HT-29 (cell line): ENCODE measurements at places on chromosomes 2 and 18.
A peak's percentile ranks its signal among the peaks of the same experiment; 100 is the strongest.

GRCh38 chr2:239965318-239965717 is 59.8 kb downstream of the NDUFA10 start:
- DNase-seq, result no peak

DNA sequence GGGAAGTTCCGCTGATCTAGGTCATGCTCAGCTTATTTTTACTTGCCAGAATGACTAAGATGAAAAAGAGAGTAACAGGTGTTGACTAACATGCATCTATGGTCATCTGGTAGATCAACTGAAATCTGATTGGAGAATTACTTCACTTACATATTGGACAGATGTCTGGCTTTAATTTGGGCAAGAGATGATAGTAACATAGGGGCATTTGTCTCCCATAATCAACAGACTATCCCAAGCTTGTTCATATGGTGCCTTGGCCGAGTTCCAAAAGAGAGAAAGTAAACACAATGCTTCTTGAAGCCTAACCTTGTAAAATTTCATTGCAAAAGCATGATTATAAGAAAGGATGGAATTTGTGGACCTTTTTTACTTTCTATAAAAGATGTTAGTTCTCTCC is 503.7 kb downstream of the ADCYAP1 start:
- peak; percentile 9 for DNase-seq

DNA sequence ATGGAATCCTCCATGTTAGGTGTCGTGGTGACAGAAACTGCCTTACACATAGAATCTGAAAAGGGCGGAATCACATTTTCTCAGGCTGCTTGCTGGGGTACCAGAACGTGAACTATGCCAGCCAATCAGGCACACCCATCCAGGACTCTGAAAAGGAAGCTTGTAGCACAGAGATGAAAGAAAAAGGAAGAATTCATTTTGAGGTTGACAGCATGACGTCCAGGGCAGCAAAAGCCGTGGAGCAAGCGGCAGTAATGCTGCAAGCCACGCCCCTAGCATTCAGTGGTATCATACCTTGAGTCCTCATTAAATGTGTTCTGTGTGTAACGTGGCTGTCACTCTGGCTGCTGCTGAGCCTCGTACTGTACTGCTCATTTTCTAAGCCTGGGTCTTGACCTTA is 304.0 kb downstream of the DYSF start:
- DNase-seq, result no peak

- DNase-seq, result no peak
These were observed 124.0 kb downstream of the KYNU start for GRCh38 chr2:143001501-143001900.

- no peak for DNase-seq
These were observed 41.6 kb downstream of the SH3RF3 start for GRCh38 chr2:109170645-109171044.

DNA sequence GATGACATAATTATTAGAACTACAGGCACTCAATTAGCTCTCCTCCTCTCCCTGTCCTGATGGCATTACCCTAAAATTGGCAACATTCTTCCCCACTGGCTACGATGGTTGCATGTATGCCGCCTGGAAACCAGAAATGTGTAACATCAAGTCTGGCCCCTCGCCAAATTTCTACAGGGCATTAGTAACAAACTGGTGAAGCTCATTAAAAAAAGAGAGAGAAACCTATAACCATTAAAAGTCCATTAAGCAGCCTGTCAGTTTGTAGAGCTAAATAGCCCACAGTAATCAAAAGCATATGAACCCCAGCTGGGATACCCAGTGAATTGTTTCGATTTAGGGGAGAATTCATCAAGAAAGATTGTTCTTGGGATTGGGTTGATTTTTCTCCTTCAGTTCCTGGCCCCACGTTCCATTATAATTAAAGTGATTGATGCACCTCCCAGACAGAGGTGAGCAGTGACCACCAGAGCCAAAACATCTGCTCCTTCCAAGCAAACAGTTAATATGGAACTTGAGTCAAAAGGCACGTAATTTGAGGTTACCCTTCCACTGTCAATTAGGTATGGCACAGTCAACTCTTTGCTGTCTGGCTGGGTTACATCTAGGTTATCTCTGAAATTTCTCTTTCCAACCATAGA is 208.6 kb downstream of the C1D start:
- no peak for DNase-seq

- DNase-seq, result no peak
These were observed 189.8 kb downstream of the LTBP1 start for GRCh38 chr2:33136566-33136965.

- no peak for DNase-seq
These were observed 434.7 kb downstream of the GRB14 start for GRCh38 chr2:164186591-164186990.

DNA sequence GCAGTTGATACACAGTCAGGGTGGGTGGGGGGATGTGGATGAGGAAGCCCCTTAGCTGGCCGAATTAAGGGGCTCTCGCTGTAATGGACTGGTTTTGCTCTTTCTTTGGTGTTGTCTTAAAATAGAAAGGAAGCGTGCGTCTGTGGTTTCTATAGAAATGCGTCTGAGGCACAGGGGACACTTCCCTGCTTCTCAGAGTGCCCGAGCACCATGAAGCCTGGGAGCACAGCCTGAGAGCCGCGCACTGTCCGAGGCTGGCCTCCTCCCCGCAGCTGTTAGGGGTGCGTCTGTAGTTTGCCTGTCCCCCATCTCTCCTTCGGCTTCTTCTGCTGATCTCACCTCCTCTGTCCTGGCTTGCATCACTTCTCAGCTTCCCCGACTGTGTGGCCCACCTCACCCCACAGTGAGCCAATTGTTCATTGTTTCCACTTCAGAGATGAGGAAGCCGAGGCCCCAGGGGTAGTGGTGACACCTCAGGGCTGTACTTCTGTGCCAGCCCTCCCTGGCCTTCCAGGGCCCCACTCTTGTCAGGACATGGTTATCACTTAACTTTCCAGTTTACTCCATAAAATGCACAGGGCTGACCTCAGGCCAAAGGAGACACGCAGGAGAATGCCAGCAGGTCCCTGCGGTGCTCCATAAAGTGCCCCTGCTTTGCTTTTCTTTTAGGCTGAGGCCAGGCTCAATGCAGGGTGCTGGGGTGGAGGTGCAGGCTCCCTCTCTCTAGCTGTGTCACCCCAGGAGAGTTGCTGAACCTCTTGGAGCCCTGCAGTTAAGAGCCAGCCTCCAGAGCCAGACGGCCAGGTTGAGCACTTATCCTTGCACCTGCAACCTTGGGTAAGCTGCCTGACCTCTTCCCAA is 210.6 kb downstream of the SEPTIN10 start:
- no peak for DNase-seq

DNA sequence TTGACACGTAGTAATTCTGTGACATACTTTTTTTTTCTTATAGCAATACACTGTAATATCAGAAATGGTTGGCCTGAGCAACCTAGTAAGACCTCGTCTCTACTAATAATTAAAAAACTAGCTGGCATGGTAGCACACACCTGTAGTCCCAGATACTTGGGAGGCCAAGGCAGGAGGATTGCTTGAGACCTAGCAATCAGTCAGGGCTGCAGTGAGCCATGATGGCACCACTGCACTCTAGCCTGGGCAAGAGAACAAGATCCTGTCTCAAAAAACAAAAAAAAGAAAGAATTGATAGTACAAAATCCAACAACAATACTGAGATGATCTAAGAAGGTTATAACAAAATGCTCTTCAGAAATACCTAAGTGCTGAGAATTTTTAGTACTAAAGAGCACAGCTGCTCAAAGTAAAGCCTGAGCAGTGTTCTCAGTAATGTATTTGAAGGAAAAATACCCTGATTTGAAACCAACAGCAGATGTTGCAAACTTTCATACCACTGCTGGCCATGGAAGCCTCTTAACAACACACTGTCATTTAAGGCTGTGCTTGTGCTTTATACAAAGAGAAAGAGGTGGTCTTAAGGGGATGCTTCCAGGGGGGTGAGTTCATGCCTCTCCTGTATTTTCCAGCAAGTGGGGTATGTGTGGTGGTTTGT is 132.6 kb upstream of the CDCA7 start:
- no peak for DNase-seq

DNA sequence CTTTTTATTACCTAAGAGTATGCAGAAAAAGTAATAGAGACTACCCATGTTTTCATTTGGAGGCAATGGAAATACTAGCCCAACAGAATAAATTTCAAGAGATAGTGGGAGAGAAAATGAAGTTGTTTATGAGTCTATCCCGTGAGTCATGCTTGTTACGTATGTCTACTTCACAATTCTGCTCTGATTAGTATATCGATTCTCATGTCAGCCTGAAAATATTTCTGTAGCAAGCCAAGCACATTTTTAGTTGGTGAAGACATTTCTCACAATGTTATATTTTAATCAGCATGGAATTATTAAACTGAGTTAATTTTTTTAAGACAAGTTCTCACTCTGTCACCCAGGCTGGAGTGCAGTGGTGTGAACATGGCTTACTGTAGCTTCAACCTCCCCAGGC is 346.1 kb downstream of the RPRM start:
- DNase-seq, result no peak

- DNase-seq, result no peak
These were observed 551.6 kb downstream of the ZEB2 start for GRCh38 chr2:143968360-143968759.

- DNase-seq, result no peak
These were observed 71.1 kb downstream of the TDRD15 start for GRCh38 chr2:21194858-21195271.

DNA sequence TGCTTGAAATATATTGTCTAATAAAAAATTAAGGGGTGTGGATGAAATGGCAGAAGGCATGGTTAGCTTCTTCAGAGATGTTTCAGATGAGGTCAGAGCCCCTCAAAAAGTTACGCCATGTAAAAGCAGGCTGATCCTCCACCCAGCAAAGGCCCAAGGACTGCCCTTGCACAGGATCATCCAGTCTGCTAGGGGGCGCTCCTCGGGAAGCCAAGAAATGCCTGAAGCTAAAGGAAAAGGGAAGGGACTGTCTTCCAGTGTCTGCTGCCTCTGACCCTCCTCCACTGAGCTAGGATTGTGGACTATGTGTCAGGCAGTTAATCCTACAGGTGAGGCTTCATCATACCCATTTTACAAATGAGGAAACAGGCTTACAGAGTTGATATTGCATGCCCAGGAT is 33.8 kb upstream of the TEX51 start:
- peak; percentile 29 for DNase-seq

DNA sequence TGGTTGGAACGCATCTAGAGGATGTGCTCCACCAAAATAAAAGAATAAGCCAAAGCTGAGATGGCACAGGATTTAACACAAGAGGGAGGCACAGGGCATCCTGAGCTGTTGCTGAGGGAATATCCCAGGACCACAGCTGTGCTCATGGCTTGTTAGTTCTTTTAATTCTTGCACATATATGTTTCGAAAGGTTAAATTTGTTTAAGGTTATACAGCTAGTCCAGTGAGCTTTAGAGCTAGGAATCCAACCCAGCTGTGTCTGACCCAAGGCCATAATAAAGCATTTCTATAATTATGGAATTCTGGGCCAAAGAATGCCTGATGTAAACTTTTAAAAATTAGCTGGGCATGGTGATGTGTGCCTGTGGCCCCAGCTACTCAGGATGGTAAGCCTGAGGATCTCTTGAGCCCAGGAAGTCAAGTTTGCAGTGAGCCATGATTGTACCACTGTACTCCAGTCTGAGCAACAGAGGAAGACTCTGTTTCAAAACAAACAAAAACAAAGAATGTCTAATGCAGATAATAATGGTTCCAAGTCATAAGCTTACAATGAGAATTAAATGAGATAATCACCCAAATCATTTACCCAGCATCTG is 66.4 kb upstream of the CCBE1 start:
- no peak for DNase-seq

- DNase-seq, result no peak
These were observed 268.4 kb downstream of the TCF4 start for GRCh38 chr18:55319459-55320193.

- no peak for DNase-seq
These were observed 4.8 kb downstream of the RESP18 start for GRCh38 chr2:219327719-219328118.

DNA sequence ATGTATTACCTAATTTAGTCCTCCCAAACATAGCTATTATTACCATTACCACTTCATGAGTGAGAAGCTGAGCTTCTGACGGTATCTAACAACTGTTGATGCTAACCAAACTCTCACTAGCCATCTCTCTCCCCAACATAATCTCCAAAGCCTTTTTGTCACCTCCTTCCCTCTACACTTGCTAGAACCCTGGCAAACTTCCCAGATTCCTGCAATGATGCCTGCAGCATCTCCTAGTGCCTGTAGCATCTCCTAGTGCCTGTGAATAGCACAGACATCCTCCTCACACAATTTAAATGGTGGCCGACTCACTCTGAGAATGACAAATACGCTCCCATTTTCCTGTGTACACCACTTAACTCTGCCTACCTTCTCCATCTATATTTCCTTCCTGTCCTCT is 126.7 kb downstream of the STK39 start:
- peak; percentile 22 for DNase-seq

DNA sequence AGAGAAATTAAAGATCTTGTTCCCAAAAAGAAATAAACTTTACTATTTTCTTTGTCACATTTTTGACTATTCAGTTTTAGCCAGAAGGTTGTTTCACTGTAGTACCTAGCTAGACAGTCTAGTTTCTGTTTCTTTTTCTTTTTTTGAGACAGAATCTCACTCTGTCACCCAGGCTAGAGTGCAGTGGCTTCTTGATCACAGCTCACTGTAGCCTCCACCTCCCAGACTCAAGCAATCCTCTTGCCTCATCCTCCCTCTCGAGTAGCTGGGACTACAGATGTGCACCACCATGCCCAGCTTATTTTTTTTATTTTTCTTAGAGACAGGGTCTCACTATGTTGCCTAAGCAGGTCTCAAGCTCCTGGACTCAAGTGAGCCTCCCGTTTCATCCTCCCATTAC is 2.2 kb downstream of the RBM45 start:
- no peak for DNase-seq

- DNase-seq, result no peak
These were observed 31.4 kb upstream of the TMEM177 start for GRCh38 chr2:119647440-119648169.

- peak; percentile 56 for DNase-seq
These were observed 25.3 kb upstream of the SMAD7 start for GRCh38 chr18:48975817-48976649.

- DNase-seq, result no peak
These were observed 26.8 kb upstream of the CTLA4 start for GRCh38 chr2:203840655-203841205.

GRCh38 chr2:238939074-238939473 is 91.2 kb downstream of the TWIST2 start:
- DNase-seq, result no peak

DNA sequence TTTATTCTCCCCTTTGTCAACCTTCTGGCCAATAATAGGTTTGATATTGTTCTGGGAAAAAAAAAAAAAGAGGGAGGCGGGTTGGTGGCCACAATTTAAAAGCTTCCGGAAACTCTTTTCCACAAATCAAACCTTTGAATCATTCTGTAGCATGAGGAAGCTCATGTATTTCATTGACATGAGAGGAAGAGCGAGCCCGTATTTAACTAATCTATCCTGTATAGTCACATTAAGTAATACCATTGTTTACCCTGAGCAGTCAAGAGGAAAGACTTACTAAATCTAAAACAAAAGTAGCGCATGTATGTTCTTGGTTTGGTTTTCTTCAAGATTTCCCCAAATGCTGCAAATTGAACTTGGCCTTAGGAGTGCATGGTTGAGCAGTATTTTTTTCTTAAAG is 120.1 kb downstream of the NCKAP5 start:
- DNase-seq, result no peak
